GM23338 (cell line): ENCODE measurements at places on chromosomes 5 and 9. TPM values are rescaled to one million over a fixed set of nuclear protein-coding genes. Genes with fewer than 3 reads are reported as not detected.

Gene DDX4
- 0.83 TPM in 1 of 2 replicates, not detected in the other for total RNA-seq

Gene CAMK4
- 5.0 and 7.3 TPM in 2 replicates for total RNA-seq

Gene COL23A1
- total RNA-seq = 6.8 and 8.2 TPM in 2 replicates

Gene CD72
- total RNA-seq = 2.7 and 4.8 TPM in 2 replicates

Gene UGT3A1
- 1.8 and 3.1 TPM in 2 replicates for total RNA-seq

Gene RALGDS
- 15.5 and 20.3 TPM in 2 replicates for total RNA-seq
